ENCODE measurements at places on chromosomes 12 and 14. TPM values are rescaled to one million over a fixed set of nuclear protein-coding genes. Genes with fewer than 3 reads are reported as not detected.

GRCh38 chr14:98290596-98290995, 981.4 kb downstream of the BCL11B start:
- DNase-seq = no peak

GRCh38 chr14:34452258-34452822, 9.7 kb downstream of the SPTSSA start:
- no peak for DNase-seq

DNA sequence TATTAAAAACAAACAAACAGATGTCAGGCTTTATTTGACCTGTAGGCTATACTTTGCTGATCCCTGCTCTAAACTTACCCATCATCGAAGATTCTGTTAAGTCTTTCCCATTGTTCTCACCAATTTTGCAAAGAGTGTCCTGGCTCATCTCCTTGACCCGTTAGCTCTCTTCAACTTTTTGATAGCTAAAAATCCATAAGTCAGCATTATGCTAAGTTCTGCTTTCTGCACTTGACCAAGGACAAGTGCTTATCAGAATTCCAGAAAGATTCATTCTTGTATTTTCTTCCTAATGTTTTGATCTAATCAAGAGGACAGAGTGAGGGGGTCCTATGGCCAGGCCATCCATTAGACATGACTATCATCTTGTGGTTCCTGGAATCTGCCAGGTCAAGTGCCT, 503.5 kb downstream of the FUT8 start:
- DNase-seq = no peak

DNA sequence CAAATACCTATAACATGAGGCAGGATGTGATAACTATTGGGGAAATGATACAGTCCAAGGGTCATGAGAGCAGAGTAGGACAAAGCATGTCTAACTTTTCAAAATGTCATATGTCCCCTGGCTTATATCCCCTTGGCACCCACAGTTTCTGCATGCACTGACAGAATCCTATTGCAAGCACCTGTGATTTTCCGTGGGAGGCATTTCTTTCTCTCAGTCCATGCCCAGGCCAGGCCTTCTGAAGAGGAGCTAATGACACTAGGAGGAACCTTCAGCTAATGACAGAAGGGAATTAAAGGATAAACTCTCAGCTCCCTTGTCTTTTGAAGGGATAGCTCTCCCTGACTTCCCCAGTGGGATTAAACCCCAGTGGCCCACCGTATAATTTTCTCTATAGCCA, 249.2 kb downstream of the TTC6 start:
- no peak for DNase-seq

DNA sequence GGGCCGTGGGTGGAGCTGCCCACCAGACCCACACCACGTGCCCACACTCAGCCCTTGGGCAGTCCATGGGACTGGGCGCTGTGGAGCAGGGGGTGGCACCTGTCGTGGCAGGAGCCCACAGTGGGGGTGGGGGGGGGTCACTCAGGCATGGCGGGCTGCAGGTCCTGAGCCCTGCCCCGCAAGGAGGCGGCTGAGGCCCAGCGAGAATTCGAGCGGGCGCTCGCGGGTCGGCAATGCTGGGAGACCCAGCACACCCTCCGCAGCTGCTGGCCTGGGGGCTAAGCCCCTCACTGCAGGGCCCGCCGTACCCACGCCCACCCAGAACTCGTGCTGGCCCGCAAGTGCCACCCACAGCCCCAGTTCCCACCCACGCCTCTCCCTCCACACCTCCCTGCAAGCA, 132.6 kb upstream of the GARIN2 start:
- DNase-seq = no peak

CDK17 gene
- total RNA-seq = 112 TPM

All from endothelial cell (in vitro differentiated cells).